ENCODE measurements at places on chromosomes 2 and 18.

DNA sequence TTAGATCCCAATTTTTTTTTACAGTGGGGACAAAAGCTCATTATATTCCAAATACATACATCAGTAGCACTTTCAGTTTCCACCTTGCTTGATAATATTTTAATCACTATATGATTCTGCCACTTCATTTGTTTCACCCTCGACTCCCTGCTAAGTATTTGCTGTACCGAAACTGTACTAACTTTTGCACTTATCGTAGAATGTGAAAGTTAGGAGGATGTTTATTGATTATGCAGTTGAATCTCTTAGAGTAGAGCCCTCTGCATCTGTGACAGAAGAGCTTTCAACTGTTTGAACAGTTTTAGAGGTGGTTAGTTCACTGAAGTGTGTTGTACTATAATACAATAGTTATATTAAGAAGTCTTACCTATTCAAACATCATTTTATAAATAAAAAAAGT is 20.8 kb downstream of the NCOA1 start:
- DNase-seq = no peak

DNA sequence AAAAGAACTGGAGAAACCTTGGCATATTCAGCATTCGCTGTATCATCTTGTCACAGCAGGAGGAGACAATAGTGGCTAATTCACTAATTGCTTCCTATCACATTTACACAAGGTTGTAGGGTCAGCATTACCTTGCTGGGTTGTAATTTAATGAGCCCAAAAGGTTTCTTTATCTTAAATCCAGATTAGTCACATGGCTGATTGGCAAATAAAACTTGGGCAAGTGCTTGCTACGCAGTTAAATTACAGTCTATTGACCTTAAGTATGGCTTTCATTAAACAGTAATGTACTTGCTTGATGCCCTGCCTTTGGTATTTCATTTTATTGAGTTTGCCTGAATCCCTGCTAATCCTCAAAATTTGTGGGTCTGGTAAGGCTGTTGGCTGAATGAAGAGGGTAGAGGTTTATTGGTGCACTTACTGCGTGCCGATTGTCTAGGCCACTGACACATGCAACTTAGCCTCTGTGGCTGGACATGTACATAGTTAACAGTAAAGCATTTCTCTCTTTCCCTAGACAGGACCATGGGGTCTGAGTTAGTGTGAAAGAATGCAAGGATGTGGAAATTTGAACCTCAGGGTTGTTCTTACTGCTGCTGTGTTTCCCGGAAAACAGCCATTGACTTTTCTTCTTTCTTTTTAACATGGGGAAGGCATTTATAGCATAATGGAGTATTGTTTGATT is 34.3 kb downstream of the FMNL2 start:
- DNase-seq = no peak

- no peak for DNase-seq
Measured at GRCh38 chr2:197803033-197803444, 1.4 kb upstream of the PLCL1 start.

- DNase-seq = no peak
Measured at GRCh38 chr2:181183878-181184542, 203.6 kb downstream of the UBE2E3 start.

DNA sequence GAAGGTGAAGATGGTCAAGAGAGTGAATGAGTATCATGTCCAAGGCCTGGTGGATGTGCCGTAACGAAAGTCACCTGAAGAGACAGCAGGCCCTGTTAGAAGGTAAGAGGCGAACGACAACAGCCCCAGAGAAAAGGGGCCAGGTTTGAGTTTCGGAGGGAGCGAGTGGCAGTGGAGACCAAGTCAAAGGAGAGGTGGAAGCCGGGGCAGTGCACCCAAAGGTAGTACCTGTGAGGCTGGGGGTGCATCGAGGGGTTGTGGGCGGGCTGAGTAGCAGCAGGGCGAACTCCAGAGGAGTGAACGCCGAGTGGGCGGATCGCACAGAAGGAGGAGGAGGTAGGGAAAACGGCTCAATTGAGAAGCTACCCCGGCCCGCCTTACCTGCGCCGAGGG is 358 bp downstream of the USP37 start:
- DNase-seq = no peak

- DNase-seq = no peak
Measured at GRCh38 chr2:5409898-5410381, 282.2 kb upstream of the SOX11 start.

- DNase-seq = no peak
Measured at GRCh38 chr2:150732064-150732463, 244.6 kb upstream of the RND3 start.

DNA sequence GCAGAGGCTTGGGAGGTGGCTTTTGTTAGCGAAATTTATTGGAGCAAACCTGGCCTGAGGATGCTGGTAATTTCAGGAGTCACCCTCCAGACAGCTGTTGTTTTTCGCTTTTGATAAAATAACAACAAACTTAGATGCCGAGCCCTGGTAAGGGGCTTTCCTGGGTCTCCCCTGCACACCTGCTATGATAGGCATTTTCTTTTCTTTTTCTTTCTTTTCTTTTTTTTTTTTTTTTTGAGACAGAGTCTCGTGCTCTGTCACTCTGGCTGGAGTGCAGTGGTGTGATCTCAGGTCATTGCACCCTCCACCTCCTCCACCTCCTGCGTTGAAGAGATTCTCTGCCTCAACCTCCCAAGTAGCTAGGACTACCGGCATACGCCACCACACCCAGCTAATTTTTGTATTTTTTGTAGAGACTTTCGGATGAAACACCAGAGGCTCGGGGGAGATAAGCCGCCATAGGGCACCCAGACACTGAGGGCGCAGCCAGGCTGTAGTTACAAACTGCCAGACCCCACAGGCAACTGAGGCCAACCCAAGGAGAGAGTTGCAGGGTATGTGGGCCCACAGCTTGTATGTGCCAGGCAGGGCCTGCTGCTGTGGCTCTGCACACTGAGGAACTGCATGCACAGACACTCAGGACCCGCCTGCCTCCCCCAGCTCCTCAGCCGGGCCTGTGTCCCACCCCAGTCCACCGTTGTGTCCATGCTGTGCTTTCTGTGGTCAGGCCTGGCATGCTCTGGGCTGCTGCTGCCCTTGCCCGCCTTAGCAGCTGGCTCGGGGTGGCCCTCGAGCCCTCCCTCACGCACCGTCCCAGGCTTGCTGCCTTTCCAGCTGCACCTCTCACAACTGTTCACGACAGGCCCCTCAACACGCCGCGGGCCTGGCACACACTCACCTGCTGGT is 3.9 kb downstream of the GYPC start:
- DNase-seq = no peak

- no peak for DNase-seq
Measured at GRCh38 chr2:149169656-149170055, 131.2 kb downstream of the LYPD6B start.

DNA sequence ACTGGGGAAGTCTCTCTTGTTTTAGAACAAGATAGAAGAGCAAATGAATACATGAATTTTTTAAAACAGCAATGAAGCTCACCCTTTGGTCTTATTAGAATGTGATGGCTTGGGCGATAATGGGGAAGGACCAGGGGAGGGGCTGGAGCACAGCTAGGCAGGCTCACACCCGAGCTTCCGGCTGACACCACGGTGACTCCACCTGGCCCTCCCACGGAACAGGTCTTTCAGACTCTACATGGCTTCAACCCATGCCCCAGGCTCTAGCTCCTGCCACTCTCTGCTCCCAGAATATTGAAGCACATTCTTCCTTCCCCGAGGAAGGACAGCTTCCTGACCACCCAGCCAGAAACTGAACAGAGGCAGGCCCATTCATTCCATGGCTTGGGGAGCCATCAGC is 127.5 kb upstream of the AGAP1 start:
- no peak for DNase-seq

GRCh38 chr2:187552828-187553681 is 1.2 kb downstream of the TFPI start:
- DNase-seq = no peak

DNA sequence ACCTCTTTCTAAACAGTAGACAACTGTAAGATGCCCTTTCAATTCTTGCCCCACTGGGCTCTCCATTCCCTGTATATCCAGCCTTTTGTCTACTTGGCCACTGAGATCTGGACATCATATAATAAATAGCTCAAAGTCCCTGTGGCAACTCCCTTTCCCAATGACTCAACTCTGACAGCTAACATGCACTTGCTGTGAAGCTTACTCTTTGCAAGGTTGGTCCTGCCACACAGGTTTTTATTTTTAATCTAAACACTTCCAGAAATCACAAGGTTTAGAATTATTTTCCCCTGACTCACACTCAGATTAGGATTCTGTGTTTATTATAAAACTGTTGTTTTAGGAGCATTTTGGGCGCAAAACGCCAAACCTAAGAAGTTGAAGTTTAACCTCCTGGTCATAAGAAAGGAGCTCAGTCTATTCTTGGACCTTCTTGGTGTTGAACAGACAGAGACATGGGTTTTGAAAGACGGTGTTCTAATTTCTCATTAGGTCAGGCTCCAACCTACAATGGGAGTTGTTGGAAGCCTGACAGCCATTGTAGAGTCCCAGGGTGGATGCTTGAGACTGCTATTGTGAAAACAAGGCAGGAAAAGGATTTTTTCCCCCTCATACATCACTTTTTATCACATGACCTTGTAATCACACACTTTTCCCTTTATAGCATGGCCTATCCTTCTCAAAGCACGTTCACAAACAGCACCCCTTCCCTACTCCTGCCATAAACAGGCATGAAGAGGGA is 124.7 kb upstream of the SERPINE2 start:
- no peak for DNase-seq

DNA sequence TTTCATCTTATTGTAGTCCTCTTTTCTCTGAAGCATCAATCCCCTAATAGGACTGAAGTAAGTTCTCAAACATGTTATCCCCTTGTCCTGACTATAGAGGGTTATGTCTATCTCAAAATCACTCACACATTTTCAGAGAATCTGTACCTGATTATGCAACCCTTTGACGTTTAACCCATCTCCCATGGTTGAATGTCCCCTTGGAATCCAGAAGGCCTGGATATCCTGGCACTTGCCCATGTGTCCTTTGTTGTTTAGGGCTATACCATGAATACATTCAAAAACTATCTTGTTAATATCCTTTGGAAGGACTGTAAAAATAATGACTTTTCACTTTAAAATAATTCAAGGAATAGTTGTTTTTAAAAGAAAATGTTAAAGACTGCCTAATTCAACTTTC is 66.3 kb upstream of the PSMD14 start:
- DNase-seq = no peak

- no peak for DNase-seq
Measured at GRCh38 chr2:233915128-233915527, 2.0 kb upstream of the TRPM8 start.

DNA sequence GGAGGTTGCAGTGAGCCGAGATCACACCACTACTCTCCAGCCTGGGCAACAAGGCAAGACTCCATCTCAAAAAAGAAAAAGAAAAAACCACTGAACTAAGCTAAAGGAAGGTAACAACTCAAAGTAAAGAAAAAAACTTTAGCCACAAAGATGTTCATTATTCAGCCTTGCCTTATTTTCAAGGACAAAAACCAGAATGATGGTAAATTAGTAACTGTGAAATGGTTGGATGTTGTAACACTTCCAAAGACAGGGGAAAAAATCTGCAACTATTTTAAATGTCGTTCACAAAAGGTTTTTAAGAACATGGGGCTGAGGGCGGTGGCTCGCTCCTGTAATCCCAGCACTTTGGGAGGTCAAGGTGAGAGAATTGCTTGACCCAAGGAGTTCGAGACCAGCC is 10.1 kb downstream of the ADAM17 start:
- no peak for DNase-seq

DNA sequence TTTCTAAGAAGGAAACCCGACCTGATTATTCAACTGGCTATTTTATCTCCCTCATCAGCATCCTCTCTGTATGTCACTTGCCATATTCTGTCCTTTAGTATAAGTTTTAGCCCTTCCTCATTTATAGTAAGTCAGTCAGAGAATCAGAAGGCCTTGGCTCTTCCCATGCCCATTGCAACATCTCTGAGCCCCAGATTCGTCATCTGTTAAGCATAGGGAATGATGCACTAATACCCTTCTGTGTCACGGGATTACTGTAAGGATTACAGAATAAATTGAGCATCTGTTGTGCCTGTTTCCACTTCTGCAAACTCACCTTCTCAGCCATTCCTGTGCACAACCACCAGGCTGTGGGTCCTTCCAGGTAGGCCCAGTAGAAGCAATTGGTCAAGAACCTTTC is 258.1 kb upstream of the RAB12 start:
- DNase-seq = no peak

DNA sequence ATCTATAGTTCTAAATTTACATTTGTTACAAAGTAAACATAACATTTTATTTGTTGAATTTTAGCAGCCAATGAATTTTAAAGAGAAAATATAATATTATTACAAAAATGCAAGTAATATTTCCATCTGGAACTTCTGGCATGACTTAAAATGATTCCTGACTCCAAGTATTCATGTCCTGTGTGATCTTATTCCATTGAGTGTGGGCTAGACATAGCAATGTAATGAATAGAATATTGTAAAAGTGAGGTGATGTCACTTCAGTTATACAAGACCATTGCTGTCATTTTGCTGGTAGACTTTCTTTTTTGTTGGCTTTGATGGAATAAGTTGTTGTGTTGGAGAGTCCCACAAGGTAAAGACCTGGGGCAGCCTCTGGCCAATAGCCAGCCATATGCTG is 912.2 kb upstream of the PIK3C3 start:
- DNase-seq = no peak

- no peak for DNase-seq
Measured at GRCh38 chr2:126972279-126972626, 73.6 kb downstream of the TEX51 start.

DNA sequence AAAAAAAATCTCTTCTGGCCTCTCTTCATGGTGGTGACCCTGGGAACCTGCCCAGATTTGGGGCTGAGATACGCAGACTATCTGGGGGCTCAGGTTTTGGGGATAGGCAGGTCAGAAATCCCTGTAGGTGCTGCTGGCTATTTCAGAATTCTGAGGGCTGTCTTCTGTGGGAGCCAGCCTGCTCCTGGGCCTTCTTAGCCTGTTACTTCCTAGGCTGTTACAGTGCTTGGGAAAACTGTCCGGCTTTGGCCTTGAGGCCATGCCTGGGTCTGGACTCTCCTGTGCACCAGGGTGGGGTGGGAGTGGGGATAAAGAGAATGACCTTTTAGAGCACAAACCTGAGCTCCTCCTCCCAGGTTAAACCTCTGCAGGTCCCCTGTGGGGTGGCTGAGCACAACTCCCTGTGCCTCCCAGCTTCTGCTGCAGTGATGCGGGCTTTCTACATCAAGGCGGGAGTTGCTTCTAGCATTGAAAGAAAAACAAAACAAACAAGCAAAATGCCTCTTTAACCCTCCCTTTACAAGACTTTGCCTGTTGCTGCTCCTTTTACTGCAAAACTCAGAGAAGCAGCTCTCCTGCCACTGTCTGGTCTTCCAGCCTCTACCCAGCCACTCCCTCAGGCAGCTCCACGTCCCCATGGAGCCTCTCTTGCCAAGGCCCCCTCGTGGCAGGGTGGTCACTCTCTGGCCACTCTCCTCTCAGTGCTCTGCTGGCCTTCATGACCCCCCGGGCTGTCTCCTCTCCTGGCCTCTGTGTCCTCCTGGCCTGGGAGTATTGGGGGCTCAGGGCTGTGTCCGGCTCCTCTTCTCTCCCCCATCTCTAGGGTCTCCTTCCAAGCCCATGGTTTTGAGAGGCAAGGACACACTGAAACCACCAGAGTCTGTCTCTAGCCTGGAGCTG is 293.0 kb upstream of the HS6ST1 start:
- DNase-seq = no peak
